Trophoblast cell (in vitro differentiated cells and primary cell): ENCODE measurements at places on chromosomes 1 and 21.

DNA sequence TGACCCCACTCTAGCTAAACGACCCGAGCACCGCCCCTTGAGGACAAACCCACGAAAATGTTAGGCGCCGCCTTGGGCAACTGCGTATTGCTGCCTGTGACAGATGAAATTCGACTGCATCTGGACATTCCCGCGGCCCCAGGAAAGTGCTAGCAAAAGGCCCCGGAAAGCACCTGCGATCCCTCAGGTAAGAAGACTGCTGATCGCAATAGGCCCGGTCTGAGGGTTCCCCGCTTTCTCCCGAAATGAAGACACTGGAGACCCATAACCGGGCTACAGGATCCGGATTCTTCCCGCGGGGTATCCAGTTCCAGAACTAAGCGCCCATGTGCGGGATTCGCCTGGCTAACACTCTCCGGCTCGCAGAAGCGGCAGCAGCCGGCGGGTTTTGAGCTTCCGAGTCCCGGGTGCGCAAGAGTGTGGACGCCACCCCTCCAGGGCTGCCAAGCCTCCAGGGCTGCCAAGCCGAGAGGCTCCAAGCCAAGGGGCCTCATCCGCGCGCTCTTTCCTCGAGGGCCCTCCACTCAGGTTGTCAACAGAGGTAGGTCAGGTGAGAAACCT lies 157.9 kb upstream of the NBPF11 start:
- DNase-seq, result no peak

GRCh38 chr1:169943963-169944526 lies 50.3 kb upstream of the SCYL3 start:
- no peak for DNase-seq

DNA sequence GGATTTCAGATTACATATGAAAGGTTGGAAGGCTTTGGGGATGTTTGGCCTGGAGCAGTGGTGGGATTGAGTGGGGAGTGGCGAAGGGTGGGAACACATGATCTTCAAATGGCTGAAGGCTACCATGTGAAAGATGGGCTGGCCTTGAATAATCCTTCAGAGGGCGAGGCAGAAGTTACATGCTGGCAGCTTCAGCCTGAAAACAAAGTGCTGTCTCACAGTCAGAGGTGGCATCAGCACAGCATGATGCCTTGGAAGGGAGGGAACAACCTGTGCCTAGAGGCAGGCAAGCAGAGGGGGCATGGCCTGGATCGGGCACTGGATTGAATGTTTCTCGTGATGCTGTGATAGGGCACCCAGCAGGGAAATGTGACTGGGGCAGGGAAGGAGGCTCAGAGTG lies 130.8 kb downstream of the BEND5 start:
- no peak for DNase-seq

DNA sequence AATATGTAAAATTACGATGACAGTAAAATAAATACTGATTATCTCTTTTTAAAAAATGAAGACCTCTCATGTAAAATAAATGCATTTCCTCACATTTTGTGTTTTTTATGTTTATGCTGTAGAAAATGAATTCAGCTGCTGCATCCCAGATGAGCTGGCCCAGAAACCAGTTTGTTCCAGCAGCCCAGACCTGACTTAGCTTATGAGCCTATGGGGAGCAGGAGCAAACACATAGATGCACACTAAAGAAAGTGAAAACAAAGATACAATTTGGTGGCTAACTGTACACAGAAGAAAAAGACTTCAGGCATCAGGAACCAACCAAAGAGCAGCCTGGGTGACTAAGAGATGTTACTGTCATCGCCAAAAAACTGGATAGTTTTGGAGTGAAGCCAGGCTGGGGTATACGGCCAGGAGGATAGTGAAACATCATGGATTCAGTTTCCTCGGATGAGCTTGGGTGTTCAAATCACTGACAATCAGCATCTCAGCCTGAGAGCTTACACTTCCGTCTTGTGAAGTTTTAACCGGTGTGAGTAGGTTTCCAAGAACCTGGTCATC lies 113.9 kb upstream of the BACE2 start:
- no peak for DNase-seq

- DNase-seq, result peak; percentile 70
Measured at GRCh38 chr1:92404661-92405060, 82.1 kb downstream of the GFI1 start.

GRCh38 chr1:200392625-200393185 lies 17.1 kb downstream of the ZNF281 start:
- no peak for DNase-seq

GRCh38 chr1:169128562-169128961 lies 22.1 kb downstream of the ATP1B1 start:
- no peak for DNase-seq

DNA sequence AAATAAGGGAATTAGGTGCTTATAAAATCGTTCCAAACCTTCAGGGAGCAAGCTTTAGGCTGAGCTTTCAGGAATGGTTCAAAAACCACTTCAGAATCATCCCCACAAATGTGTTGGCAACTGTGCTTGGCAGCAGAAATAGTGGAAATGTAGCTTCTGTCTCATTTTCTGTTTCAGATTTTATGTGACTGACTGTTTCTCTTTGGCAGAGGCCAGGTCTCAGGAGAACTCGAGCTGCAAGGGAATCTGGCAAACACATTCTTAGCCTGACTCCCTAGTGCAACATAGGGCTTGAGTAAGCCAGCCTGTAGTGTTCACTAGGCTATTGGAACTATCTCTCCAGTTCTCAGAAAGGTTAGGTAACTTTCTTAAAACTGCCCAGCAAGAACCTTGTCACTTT lies 128.6 kb downstream of the PLA2G4A start:
- no peak for DNase-seq

GRCh38 chr21:16579538-16579937 lies 849.8 kb downstream of the USP25 start:
- no peak for DNase-seq

DNA sequence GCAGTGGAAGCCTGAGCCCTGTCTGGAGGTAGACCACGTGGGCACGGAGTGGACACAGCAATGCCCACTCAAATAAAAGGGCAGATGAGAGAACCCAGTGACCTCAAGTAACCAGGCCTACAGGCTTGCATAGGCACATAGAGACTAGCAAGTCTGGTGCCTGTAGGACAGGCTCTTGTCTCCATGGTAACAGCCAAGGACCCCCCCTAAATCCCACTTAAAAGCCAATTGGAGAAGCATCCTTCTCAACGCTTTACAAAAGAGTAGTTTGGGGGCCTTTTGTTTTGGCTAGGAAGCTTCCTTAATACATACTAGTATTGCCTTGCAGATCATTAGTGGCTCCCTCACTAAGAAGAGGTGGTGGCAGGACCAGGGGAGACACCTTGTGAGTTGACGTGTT lies 63.9 kb downstream of the VWA5B1 start:
- no peak for DNase-seq

- no peak for DNase-seq
Measured at GRCh38 chr1:72734415-72734814, 452.1 kb upstream of the NEGR1 start.

DNA sequence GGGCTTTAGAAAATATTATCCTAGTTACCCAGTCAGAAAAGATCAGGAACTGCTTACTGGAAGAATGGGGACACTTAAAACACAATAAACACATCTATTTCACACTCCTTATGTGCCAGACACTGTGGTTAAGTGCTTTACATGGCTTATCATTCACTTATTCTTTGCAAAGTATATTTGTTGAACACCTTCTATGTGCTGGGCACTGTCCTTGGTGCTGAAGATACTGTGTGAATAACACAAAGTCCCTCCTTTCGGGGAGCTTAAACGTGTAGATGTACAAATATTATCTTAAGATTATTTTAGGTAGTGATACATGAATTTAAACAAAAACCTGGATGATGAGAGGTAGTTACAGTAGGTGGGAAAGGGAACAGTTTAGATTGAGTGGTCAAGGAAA lies 169.3 kb downstream of the ST6GALNAC5 start:
- no peak for DNase-seq

DNA sequence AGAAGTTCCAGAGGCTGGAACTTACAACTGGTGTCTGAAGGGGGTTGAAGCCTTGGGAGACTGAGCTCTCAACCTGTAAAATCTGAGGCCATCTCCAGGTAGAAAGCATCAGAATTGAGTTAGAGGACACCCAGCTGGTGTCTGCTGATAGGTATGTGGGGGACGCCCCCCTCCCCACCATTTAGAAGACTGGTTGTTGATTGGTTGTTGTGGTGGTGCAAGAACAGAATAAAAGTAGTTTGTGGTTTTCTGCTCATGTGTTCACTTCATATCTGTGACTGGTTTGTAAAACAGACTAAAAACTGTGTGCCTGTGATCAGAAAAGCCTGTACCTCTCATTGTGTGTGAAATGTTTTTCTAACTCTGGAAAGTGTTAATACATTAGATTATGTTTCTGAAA lies 33.2 kb upstream of the PDE4B start:
- DNase-seq, result no peak

DNA sequence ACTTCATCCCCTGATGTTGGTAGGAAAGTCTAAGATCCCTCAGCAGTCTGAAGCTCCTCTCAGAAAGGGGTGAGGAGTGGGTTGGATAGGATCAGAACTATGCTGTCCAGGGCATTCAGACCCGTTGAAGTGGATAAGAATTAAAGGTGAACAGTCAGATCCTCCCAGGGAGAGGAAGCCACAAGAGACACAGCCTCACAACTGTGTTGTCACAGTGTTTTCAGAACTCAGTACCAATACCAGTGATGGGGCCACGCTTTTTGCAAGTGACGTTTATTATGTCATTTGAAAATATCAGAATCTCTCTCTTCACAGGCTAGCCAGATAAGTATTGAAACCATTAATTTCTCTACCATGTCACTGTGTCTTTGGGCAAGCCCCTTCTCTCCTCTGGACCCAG lies 15.4 kb upstream of the EPS15 start:
- DNase-seq, result no peak

- peak; percentile 51 for DNase-seq
Measured at GRCh38 chr1:200279810-200280411, 129.9 kb downstream of the ZNF281 start.

- peak; percentile 37 for DNase-seq
Measured at GRCh38 chr1:189970331-189971230, 507.1 kb downstream of the BRINP3 start.

DNA sequence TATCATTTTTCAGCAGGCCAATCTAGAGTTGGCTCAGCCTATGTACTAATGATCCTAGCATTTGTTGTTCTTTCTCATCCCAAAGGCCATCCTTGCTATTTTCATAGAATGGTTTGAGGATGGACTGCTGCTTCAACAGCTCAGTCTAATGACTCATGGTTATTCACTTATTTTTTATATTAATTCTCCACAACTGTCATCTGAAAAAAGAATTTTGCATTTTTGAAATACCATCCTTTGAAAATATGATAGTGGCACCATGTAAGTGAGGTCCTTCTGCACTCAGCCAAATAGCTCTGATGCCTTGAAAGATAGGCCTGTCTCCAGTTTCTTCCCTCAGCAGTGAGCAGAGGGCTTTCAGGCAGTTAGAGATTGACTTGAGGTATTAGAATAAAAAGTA lies 377.5 kb downstream of the LMO4 start:
- peak; percentile 10 for DNase-seq

DNA sequence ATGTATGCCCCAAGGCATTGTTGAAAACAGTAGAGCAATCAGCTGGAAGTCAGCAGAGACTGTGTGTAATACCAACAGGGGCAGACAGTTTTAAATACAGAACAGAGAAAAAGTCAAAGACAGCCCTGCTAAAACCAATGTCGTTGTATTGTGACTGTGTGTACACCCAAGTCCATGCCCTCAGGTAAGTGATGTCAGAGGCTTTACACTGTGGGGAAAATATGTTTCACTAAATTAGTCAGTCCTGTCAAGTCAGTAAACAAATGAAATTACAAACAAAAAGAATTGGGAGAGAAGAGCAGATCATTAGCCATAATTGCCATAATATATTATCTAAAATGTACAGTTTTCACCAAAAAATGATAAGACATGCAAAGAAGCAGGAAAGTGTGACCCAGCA lies 2.4 kb upstream of the CYP2J2 start:
- DNase-seq, result no peak

- peak; percentile 35 for DNase-seq
Measured at GRCh38 chr1:85344256-85344694, 67.8 kb upstream of the BCL10 start.

- no peak for DNase-seq
Measured at GRCh38 chr1:204188959-204189639, 7.2 kb downstream of the KISS1 start.

- DNase-seq, result peak; percentile 97
Measured at GRCh38 chr1:91765293-91765692, 120.7 kb downstream of the TGFBR3 start.
